Daoy (cell line): ENCODE measurements at places on chromosomes 4 and X. TPM values are rescaled to one million over a fixed set of nuclear protein-coding genes. Genes with fewer than 3 reads are reported as not detected.

- no peak for DNase-seq
These were observed 583.9 kb downstream of the NLGN4X start for GRCh38 chrX:5644776-5645175.

The PROM1 gene
- total RNA-seq, result 0.57 and 0.68 TPM in 2 replicates

GRCh38 chr4:124970011-124970410 is 257.5 kb upstream of the ANKRD50 start:
- DNase-seq, result no peak

DNA sequence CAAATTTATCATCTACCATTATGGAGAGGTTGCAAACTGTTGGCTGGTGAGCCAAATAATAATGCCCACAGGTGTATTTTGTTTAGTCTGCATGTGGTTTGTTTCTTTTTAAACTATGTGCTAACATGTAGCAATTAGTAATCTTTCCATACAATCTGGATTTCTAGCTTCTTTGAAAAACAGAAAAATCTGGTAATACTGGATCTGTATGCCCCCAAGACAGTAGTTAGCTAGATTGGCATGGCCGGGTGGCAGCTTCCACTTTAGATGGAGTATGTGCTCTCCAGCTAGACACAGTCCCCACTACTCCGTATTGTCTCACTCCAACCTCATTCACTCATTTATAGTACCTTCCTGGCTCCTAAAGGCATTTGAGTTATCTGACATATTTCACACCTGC is 91.3 kb downstream of the NHSL2 start:
- no peak for DNase-seq

DNA sequence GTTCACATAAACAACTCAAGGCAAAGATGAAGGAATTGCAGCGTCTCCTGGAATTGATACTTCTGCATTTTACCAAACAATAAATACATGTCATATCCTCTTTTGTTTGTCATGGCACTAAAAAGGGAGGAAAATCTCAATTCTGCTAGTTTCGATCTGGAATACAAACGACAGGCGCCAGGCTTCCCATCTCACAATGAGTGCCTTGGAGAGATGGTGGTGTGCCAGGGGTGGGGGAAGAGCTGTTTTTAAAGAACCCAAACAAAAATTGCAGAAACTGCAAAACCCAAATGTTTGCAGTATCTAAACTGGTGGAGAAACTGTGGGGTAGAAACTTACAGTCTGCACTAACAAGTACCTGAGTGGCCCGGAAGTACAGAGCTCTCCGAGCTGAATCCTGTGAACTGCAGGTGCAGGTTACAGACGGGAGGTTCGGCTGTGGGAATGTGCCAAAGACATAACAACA is 53.0 kb upstream of the KLF3 start:
- DNase-seq, result no peak

DNA sequence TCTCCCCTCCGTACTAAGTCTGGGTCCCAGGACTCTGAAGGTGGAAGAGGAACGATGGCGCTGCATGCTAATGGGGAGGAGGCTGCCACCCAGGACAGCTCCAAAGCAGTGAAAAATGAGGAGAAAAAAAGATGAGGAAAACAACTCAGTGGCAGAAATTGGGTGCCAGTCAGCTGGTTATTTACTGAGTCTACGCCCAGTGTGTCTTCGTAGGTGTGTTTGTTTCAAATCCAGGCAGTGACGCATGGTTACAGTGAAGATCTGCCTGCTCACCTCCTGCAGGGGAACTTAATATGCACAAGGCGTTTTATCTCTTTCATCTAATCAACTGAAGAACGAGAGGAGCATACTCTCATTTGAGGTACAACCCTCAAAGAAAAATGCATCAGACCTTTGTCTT is 70.9 kb upstream of the FBXW7 start:
- no peak for DNase-seq

DNA sequence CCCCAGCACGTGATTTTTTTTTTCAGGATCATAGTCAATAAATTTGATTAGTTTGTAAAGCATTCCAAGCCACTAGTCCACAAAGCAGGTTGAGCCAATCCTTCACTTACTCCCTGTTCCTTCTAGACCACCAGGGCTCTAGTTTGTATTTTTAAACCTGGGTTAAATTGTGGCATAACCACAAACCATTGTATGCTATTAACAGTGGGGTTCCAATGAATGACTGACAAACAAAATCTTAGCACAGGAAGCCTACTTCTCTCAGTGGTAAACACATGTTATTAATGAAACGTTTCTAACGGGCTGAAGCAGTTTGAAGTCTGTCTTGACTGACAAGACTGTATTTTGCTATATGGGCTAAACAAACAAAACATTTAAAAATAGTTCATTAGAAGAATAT is 48.6 kb upstream of the GYPA start:
- DNase-seq, result no peak

The SYN1 gene
- not detected in 2 replicates for total RNA-seq

DNA sequence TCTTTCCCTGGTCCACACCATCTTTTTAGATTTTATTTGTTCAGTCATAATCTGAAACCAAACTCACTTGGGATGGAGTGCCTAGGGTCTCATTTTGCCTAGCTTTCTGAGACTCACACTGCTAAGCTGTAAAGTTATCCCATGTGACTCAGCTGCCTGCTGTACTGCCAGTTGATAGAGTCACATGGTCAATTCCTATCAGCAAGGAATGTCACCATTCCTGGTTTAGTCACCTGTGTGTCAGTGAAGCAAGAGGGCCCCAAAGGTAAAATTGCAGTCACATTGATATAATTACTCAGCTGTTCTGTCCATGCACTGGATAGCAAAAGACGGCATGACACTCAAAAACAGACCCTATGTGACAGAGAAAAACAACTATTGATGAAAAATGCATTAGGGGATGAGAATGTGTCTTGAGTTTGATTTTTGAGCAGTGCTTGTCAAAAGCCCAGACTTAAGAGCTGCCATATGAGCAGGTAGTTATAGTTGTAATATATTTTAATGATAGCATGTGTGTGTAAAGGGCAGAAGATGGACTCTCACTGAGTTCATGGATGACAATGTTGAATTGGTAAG is 413.2 kb downstream of the PPARGC1A start:
- DNase-seq, result no peak

The EIF1AX gene
- total RNA-seq, result 47.5 and 52.7 TPM in 2 replicates

- DNase-seq, result no peak
These were observed 715 bp downstream of the ZMAT1 start for GRCh38 chrX:101931136-101931487.

The USP17L12 gene
- total RNA-seq, result not detected in 2 replicates
